Heart right ventricle (tissue), 16 donors: ENCODE measurements at places on chromosomes 7 and 10. TPM values are rescaled to one million over a fixed set of nuclear protein-coding genes. Genes with fewer than 3 reads are reported as not detected.

DNA sequence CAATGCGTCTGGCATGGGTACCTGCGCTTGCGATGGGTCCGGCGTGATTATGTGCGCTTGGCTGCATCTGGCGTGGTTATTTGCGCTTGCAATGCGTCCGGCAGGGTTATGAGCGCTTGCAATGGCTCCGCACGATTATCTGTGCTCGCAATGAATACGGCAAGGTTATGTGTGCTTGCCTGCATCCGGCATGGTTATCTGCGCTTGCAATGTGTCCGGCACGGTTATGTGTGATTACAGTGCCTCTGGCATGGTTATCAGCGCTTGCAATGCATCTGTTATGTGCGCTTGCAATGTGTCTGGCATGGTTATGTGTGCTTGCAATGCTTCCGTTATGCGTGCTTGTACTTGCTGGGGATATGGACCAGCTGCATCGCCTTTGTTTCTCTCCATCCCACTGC is 37.7 kb downstream of the RBAK start:
- DNase-seq, result no peak

DNA sequence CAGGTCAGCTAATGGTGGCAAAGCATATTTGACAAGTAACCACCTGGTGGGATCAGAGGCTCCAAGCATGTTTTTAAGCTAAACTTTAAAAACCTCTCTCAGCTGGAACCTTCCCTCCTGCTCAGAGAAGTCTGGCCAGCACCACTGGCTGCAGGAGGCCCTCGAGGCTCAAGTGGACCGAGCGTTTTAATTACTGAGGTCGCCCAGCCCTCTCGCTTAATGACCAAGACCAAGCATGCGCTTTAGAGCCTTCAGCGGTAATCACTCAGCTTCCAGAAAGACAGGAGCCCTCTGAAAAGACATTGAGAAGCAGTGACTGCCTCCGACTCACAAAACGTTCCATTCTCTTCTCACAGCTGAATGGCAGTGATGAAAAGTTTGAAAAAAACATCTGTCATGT is 383.4 kb upstream of the ADARB2 start:
- DNase-seq, result no peak

DNA sequence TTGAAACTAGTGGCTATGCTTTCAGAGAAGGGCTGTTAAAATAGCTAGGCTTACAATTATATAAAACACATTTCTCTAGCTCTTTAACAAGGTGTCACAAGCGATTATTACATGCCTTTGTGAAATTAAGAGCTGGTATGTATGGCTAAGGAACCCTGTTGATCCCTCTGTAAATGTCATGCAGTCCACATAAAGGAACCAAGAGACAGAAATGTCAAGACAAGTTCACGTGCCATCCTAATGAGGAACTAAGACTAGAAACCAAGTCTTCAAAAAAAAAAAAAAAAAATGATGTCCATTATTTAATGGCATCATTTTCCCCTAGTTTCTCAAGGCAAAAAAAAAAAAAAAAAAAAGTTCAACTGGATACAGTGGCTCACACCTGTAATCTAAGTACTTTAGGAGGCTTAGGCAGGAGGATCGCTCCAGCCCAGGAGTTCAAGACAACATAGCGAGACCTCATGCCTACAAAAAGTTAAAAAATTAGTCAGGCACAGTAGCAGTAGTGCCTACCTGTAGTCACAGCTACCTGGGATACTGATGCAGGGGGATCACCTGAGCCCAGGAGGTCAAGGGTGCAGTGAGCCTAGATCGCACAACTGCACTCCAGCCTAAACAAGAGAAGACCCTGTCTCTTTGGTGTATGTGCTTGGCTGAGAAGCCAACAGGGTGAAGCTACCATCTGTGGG is 63.4 kb downstream of the SRPK2 start:
- no peak for DNase-seq

DNA sequence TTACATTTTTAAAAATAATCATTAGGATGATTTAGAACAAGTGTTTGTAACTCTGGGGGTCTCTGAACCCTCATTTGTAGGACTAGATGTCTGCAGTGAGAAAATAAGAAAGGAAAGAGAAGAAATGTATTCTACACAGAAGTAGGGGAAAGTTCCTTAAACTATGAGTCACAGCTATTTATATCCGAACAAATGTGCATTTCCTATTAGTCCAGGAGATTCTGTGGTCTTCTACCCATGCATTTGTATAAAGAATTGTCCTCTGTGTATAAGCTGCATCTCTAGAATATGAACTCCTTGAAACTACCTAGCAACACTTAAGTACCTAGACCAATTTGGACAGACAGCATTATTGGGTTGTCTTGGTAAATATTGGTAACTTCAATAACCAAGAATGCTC is 15.9 kb upstream of the CD36 start:
- DNase-seq, result no peak

DNA sequence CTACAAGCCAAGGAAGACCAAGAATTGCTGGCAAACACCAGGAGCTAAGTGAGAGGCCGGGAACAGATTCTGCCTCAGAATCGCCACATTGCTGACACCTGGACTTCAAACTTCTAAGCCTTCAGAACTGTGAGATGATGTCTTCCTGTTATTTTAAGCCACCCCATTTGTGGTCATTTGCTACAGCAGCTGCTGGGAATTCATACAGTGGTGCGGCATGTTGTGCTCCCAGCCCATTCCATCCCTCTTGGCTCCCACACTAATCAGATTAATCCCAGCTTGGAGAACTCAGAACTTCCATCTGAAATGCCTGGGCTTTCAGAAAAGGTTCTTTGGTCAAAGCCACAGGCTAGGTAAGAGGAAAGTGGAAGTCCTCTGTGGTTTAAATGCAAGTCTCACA is 24.9 kb downstream of the TCAF1 start:
- no peak for DNase-seq

GRCh38 chr10:6269953-6270867 is 67.5 kb downstream of the PFKFB3 start:
- no peak for DNase-seq

- DNase-seq, result no peak
Observed at GRCh38 chr7:43711503-43711902, 17.8 kb downstream of the COA1 start.

- no peak for DNase-seq
Observed at GRCh38 chr10:132401401-132402118, 4.6 kb downstream of the PWWP2B start.

ZNF212 gene
- 4.7 TPM for total RNA-seq

NKX1-2 gene
- not detected for total RNA-seq
